Vein endothelial cell (primary cell): ENCODE measurements at places on chromosomes 4 and X. TPM values are rescaled to one million over a fixed set of nuclear protein-coding genes. Genes with fewer than 3 reads are reported as not detected.

Gene MAPK10
- under 0.01 and 0.19 TPM in 2 replicates for total RNA-seq

Gene IL2RG
- total RNA-seq: 0.19 TPM in 1 of 2 replicates, not detected in the other

Gene SPANXN3
- total RNA-seq: not detected in 2 replicates

Gene CXCL3
- total RNA-seq: 0.33 and 0.57 TPM in 2 replicates

Gene F8A2
- not detected in 2 replicates for total RNA-seq

Gene IGBP1
- total RNA-seq: 64.1 and 90.8 TPM in 2 replicates

Gene ANXA5
- 494 and 496 TPM in 2 replicates for total RNA-seq

Gene DCAF8L2
- total RNA-seq: 0.10 and 0.33 TPM in 2 replicates

Gene RBM41
- total RNA-seq: 11.1 and 13.1 TPM in 2 replicates

Gene PPA2
- 54.5 and 62.6 TPM in 2 replicates for total RNA-seq

Gene LONRF3
- total RNA-seq: 11.3 and 15.7 TPM in 2 replicates

Gene DKK2
- 0.29 TPM in 1 of 2 replicates, not detected in the other for total RNA-seq

Gene CENPVL1
- not detected in 2 replicates for total RNA-seq

Gene PRRG3
- total RNA-seq: not detected in 2 replicates

Gene PDZD4
- 0.29 and 0.33 TPM in 2 replicates for total RNA-seq

Gene NALF2
- total RNA-seq: 0.10 TPM in 1 of 2 replicates, not detected in the other

Gene DDX53
- not detected in 2 replicates for total RNA-seq

Gene RPL39
- 1,848 and 2,607 TPM in 2 replicates for total RNA-seq

Gene GRK4
- 4.2 and 6.3 TPM in 2 replicates for total RNA-seq

Gene SYTL4
- total RNA-seq: 8.8 and 11.5 TPM in 2 replicates

Gene UGT8
- total RNA-seq: not detected in 2 replicates

Gene TMPRSS11A
- not detected in 2 replicates for total RNA-seq

Gene SLC49A3
- total RNA-seq: 5.6 and 8.5 TPM in 2 replicates

Gene IBSP
- not detected in 2 replicates for total RNA-seq

Gene FAT1
- total RNA-seq: 3.6 and 4.1 TPM in 2 replicates

Gene PAGE5
- not detected in 2 replicates for total RNA-seq

Gene DGAT2L6
- not detected in 2 replicates for total RNA-seq

Gene TEX11
- total RNA-seq: not detected in 2 replicates

Gene FOXR2
- total RNA-seq: not detected in 2 replicates

Gene SPACA5
- not detected in 2 replicates for total RNA-seq

Gene SLC38A5
- 10.1 and 44.5 TPM in 2 replicates for total RNA-seq

Gene HTR2C
- not detected in 2 replicates for total RNA-seq

Gene HTT
- 50.3 and 55.3 TPM in 2 replicates for total RNA-seq

Gene CDKN2AIP
- total RNA-seq: 12.7 and 16.3 TPM in 2 replicates

Gene SORBS2
- total RNA-seq: 168 and 191 TPM in 2 replicates

Gene GPR119
- total RNA-seq: not detected in 2 replicates

Gene IL2
- not detected in 2 replicates for total RNA-seq

Gene ARHGAP4
- total RNA-seq: 5.3 and 20.6 TPM in 2 replicates

Gene CD99L2
- 48.3 and 60.1 TPM in 2 replicates for total RNA-seq

Gene SUPT20HL2
- total RNA-seq: not detected in 2 replicates

Gene SSX3
- not detected in 2 replicates for total RNA-seq

Gene ENPEP
- total RNA-seq: 0.33 TPM in 1 of 2 replicates, not detected in the other

Gene GDPD2
- not detected in 2 replicates for total RNA-seq

Gene SYAP1
- 19.9 and 22.7 TPM in 2 replicates for total RNA-seq

Gene ACSL4
- total RNA-seq: 77.7 and 103 TPM in 2 replicates

Gene CPE
- total RNA-seq: 4.6 and 10.2 TPM in 2 replicates

Gene TBX22
- total RNA-seq: not detected in 2 replicates

Gene NXF2B
- not detected in 2 replicates for total RNA-seq

Gene PWWP3B
- 0.19 and 0.33 TPM in 2 replicates for total RNA-seq

Gene IRS4
- under 0.01 TPM in 1 of 2 replicates, not detected in the other for total RNA-seq

Gene TLR6
- 2.3 and 4.8 TPM in 2 replicates for total RNA-seq
